Heart right ventricle (tissue), 16 donors: ENCODE measurements at places on chromosomes 12 and 14. TPM values are rescaled to one million over a fixed set of nuclear protein-coding genes. Genes with fewer than 3 reads are reported as not detected.

DNA sequence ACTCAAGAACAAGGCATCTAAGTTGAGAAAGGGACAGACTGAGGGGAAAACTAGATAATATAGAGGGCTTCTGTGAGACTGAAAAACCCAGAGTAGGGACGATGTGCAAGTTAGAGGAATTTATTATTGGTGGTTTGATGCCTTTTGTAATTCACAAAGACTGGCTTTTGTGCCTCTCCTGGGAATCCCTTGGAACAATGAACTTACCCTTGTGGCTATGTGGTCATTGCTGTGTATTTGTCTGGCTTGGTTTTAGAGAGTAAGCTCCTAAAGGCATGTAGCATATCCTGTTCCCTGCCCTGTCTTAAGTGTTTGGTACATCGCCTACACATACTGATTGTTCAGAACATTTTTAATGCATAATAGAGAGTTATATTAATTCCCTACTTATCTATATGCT lies 26.6 kb downstream of the DCN start:
- H3K4me1 ChIP-seq, result no peaks in the 10 kb centered on the region
- no peak for DNase-seq
- H3K27ac ChIP-seq, result no peak overlapping the region
- H3K36me3 ChIP-seq, result peaks cover 54% of the 10 kb centered on the region
- H3K27me3 ChIP-seq, result no peaks in the 10 kb centered on the region

GRCh38 chr12:116955382-116956021 lies 44.8 kb downstream of the FBXW8 start:
- H3K4me1 ChIP-seq, result peaks cover 10% of the 10 kb centered on the region
- no peak for DNase-seq
- peaks cover 16% of the 10 kb centered on the region for H3K36me3 ChIP-seq
- no peak overlapping the region for H3K4me3 ChIP-seq
- H3K27me3 ChIP-seq, result no peaks in the 10 kb centered on the region

- H3K36me3 ChIP-seq, result no peaks in the 10 kb centered on the region
- DNase-seq, result no peak
- no peak overlapping the region for H3K27ac ChIP-seq
- no peak overlapping the region for H3K4me3 ChIP-seq
Measured at GRCh38 chr12:123243671-123244262, 10.5 kb downstream of the MTRFR start.

DNA sequence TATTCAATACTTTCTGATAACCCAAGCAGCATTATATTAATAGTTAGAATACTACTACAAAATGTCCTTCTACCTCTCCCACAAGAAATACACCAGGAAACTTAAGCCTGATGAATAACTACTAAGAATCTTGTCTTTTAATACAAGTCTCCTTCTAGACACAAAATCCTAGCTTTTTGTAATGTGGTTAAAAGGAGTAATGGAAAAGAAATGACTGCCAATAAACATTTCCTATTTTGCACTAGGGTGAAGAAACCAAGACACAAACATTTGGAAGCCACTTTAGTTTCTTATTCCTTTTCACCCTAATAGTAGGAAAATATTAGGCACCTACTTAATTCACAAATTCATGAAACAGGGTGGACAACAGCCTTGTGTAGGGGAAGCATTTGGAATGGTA lies 51.3 kb upstream of the TTC7B start:
- H3K27ac ChIP-seq, result peak overlapping the region; percentile 48
- peaks cover 7% of the 10 kb centered on the region for H3K4me1 ChIP-seq
- H3K27me3 ChIP-seq, result no peaks in the 10 kb centered on the region
- H3K36me3 ChIP-seq, result no peaks in the 10 kb centered on the region

- H3K4me1 ChIP-seq, result no peaks in the 10 kb centered on the region
- no peak for DNase-seq
- H3K27me3 ChIP-seq, result no peaks in the 10 kb centered on the region
- H3K36me3 ChIP-seq, result peaks cover 98% of the 10 kb centered on the region
Measured at GRCh38 chr14:81193924-81194633, 26.7 kb downstream of the GTF2A1 start.

DNA sequence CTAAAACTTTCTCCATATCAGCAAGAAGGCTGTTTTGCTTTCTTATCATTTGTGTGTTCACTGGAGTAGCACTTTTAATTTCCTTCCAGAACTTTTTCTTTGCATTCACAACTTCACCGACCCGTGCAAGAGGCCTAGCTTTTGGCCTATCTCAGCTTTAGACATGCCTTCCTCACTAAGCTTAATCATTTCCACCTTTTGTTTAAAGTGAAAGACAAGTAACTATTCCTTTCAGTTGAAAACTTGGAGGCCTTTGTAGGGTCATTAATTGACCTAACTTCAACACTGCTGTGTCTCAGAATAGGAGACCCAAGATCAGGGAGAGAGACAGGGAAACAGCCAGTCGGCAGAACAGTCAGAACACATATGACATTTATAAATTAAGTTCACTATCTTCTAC lies 39.3 kb downstream of the BBS10 start:
- no peak overlapping the region for H3K4me3 ChIP-seq
- H3K27me3 ChIP-seq, result no peaks in the 10 kb centered on the region
- DNase-seq, result no peak
- H3K4me1 ChIP-seq, result no peaks in the 10 kb centered on the region
- no peaks in the 10 kb centered on the region for H3K36me3 ChIP-seq
- no peak overlapping the region for H3K27ac ChIP-seq

- H3K4me3 ChIP-seq, result peak overlapping the region; percentile 48
- no peaks in the 10 kb centered on the region for H3K36me3 ChIP-seq
- DNase-seq, result no peak
Measured at GRCh38 chr12:16605642-16606116, 283 bp downstream of the LMO3 start.

DNA sequence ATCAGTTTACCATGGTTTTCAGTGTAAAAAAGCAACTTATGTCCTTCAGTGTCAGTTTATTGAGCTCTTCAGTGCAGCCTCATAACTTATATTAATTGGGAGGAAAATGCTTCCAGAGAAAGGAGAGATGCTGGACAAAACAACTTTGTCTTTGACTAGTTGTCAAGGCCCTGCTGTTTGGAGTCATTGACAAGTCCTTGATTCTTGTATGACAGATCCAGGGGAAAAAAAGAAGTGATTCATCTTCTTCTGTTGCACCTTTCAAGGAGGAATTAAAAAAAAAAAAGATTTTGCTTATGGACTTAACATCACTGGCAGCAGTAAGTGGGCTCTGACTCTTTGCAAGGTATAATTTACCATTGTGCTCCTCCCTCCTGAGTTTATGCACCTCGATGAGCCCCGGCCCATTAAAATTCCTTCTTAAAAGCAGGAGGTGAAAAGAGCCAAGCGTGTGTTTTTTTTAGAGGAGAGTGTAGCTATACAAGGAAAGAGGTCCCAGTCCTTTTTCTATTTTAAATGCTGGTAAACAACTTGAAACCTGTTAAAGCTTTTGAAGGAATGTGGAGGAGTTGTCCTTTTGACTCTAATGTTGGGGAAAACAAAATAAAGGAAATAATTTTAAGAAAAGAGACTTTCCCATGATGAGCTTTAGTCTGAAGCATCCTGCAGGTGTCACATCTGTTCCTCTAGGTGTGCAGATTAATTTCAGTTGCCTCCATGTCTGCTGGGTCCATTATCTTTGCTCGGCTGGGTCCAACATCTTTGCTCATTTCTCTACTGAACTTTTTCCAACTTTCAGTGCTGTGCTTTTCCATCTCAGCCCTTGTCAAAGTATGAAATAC lies 431.6 kb downstream of the RAD51B start:
- H3K4me1 ChIP-seq, result peaks cover 53% of the 10 kb centered on the region
- H3K27ac ChIP-seq, result peak overlapping the region; percentile 50
- H3K36me3 ChIP-seq, result no peaks in the 10 kb centered on the region
- H3K4me3 ChIP-seq, result no peak overlapping the region
- DNase-seq, result no peak

DNA sequence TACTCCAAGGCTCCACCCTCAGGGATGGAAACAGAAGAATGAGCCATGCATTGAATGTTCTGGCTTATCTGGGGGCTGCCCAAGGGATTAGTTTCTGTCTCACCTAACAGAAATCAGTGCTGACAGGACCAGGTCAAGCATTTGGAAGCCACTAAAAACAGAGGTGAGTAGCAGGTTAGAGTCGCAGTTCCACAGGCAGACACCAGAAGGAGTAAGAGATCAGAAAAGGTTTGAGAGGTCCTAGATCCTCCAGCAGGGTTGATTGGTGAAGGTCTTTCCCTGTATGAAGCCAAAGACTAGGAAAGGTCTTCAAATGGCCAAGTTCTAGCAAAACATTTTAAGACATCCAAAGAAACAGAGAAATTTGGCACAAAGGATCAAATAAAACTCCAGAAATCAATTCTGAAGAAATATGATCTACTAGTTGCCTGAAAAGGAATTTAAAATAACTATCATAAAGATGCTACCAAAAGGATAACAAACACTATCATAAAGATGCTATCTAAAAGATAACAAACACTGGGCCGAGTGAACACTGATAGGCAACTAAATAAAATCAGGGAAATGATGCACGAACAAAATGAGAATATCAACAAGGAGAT lies 19.5 kb upstream of the TTC9 start:
- H3K27ac ChIP-seq, result no peak overlapping the region
- no peak overlapping the region for H3K4me3 ChIP-seq
- DNase-seq, result no peak
- H3K4me1 ChIP-seq, result no peaks in the 10 kb centered on the region
- H3K36me3 ChIP-seq, result no peaks in the 10 kb centered on the region

The SERPINA6 gene
- not detected for polyA plus RNA-seq

The KLRF2 gene
- polyA plus RNA-seq, result not detected

The CCDC177 gene
- polyA plus RNA-seq, result not detected

The BDKRB1 gene
- not detected for polyA plus RNA-seq

The CPM gene
- polyA plus RNA-seq, result 9.1 TPM

The NRL gene
- 1.5 TPM for polyA plus RNA-seq

The CCDC63 gene
- polyA plus RNA-seq, result not detected

The RESF1 gene
- polyA plus RNA-seq, result 8.8 TPM
